ENCODE measurements at places on chromosomes 4 and X.

DNA sequence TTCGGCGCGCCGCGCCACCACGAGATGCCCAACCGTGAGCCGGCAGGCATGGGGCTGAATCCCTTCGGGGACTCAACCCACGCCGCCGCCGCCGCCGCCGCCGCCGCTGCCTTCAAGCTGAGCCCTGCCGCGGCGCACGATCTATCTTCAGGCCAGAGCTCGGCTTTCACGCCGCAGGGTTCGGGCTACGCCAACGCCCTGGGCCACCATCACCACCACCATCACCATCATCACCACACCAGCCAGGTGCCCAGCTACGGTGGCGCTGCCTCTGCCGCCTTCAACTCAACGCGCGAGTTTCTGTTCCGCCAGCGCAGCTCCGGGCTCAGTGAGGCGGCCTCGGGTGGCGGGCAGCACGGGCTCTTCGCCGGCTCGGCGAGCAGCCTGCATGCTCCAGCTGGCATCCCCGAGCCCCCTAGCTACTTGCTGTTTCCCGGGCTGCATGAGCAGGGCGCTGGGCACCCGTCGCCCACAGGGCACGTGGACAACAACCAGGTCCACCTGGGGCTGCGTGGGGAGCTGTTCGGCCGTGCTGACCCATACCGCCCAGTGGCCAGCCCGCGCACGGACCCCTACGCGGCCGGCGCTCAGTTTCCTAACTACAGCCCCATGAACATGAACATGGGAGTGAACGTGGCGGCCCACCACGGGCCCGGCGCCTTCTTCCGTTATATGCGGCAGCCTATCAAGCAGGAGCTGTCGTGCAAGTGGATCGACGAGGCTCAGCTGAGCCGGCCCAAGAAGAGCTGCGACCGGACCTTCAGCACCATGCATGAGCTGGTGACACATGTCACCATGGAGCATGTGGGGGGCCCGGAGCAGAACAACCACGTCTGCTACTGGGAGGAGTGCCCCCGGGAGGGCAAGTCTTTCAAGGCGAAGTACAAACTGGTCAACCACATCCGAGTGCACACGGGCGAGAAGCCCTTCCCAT lies 1.1 kb downstream of the ZIC3 start:
- DNase-seq, result no peak

DNA sequence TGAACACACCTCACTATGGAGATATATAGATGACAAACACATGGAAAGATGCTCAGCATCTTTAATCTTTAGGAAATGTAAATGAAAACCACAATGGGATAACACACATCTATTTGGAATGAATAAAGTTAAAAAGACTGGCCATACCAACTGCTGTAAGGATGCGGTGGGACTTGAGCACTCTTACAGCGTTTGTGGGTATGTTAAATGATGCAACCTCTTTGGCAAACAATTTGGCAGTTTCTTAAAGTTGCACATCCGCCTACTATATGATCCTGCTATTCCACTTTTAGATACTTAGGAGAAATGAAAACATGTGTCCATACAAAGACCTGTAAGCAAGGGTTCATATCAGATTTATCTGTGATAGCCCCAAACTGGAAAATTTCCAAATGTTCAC lies 50.7 kb downstream of the MRPL1 start:
- DNase-seq, result no peak

GRCh38 chr4:11474146-11474545 lies 45.5 kb upstream of the HS3ST1 start:
- no peak for DNase-seq

DNA sequence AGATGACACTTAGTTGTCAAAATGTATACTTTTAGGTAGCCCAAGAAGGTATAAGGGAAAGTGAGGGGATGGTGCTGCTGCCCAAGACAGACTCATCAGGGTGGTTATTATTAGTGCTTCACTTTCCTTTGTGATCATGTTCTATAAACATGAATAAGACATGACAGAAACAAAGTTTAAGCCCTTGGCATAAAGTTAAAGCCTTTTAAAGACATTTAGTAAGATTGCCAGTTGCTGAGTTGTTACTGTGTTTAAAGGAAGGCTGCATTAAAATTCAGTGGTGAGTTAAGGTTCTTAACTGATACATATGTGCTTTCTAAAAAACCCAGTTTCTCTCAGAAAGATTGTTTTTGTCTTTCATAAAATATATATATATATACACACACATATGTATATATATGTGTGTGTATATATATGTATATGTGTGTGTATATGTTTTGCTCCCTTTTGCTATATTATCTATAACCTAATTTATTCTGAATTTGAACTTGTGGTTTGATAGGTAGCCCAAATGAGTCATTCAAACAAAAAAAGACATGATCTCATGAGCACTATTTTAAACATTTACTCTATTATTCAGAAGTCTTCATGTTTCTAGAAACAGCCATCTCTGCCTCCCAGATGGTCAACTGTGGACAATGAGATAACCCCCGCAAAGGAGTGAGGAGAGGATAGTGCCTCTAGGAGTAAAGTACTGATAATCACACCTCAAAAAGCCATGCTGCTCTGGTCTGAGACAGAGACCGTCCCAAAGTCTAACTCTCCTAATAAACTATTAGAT lies 98.1 kb upstream of the OTUD4 start:
- no peak for DNase-seq

GRCh38 chr4:8035371-8035780 lies 95.7 kb upstream of the AFAP1 start:
- no peak for DNase-seq

- no peak for DNase-seq
Measured at GRCh38 chrX:104712515-104712914, 146.5 kb downstream of the IL1RAPL2 start.

- no peak for DNase-seq
Measured at GRCh38 chr4:185729391-185729804, 82.6 kb downstream of the SORBS2 start.

GRCh38 chr4:106868381-106869035 lies 167.6 kb downstream of the DKK2 start:
- no peak for DNase-seq

DNA sequence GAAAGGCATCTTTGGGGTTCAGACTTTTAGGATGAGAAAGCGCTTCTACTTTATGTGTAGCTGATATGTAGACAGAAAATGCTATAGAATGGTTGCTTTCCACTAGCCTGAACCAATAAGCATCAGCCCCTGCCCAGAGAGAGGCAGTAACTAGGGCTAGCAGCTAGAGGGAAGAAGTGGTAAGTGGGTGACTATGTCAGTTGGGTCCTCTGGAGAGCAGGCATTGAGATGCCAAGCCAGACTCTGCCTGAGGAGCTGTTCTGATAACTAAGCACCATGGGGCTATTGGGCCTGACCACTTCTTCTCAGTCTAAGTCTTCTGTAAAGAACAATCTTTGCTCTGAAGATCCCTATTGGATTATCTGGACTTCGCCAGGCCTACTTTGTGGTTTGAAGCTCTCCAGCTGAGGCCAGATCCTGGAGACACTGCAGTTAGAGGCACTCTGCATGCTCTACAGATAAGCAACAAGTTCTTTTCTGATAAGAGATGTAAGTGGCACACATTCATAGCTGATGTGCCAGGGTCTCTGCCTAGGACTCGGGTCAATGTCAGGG lies 146.1 kb downstream of the RBM46 start:
- no peak for DNase-seq

DNA sequence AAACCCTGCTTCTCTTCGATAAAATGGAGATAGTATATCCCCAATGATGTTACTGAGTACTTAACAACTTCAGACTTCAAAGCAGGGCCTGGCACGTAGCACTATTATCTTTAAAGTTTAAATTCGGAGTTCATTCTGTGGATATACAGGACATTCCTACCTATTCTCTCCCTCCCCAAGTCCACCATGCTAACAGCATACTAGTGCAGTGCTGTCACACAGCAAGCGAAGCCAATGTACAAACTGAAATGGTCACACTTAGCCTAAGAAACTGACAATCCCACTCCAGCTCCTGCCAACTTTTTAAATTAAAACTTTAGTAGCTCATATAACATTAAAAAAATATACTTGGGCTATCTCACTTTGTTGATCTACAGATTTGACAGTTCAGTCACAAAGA lies 1.2 kb upstream of the DNAJB14 start:
- no peak for DNase-seq

GRCh38 chr4:108384544-108384943 lies 215.8 kb upstream of the LEF1 start:
- DNase-seq, result no peak

DNA sequence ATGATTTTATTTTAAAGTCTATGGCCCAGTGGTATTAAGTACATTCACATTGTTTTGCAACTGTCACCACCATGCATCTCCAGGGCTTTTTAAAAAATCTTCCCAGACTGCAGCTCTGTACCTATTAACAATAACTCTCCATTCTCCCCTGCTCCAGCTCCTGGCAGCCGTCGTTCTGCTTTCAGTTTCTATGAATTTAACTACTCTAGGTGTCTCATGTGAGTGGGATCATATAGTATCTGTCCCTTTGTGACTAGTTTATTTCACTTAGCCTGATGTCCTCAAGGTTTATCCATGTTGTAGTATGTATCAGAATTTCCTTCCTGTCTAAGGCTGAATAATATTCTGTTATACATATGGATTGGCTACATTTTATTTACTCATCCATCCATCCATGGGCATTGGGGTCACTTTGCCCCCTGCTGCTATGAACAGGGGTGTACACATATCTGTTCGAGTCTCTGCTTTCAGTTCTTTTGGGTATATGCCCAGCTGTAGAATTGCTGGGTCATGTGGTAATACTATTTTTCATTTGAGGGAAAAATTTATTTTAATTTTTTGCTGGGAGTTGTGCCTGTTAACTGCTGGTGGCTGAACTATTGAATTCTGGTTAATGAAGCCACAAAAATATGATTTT lies 131.3 kb downstream of the ARHGAP10 start:
- no peak for DNase-seq

DNA sequence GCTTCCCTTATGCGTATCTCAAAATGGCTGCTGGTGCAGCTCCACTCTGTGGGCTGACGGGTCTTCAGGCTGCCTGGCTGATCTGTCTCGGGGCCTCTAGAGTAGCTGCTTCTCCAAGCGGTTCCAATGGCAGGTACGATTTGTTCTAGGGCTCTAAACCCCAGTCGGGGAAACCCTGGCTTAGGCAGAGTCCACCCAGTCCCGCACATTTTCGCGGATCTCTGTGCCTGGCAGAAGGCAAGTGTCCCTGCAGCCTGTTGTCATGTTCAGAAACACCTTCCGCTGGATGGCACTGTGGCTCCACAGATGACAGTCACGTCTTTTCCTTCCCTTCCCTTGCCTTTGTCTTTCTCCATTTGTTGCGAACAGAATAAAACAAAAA lies 54.4 kb downstream of the NBDY start:
- DNase-seq, result peak; percentile 67

DNA sequence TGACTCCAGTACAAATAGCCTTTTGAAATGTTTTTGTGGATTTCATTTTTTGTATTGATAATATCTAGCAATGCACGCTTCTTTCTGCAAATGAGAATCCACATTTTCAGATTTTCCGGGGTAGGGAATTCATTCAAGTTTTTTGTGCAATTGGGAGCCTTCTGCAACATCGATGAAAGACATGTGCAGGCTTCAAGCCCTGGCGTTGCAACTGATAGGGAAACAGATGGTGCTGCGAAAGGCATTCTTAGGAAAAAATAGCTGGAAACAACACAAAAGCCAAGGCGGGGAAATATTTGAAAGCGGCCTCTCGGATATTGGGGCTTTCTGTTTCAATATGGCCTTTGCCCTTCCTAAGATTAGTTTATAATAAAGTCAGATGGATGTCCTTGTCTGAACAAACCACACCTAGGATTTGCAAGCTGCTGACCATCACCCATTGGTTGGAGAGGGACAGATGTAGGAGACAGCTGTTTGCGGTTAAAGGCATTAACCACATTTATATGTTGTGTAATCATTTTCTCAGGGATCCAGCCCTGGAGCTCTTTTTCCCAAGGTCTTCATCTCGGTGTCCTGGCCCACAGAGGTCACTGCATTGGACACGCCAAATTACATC lies 136.5 kb downstream of the PRKX start:
- DNase-seq, result no peak

DNA sequence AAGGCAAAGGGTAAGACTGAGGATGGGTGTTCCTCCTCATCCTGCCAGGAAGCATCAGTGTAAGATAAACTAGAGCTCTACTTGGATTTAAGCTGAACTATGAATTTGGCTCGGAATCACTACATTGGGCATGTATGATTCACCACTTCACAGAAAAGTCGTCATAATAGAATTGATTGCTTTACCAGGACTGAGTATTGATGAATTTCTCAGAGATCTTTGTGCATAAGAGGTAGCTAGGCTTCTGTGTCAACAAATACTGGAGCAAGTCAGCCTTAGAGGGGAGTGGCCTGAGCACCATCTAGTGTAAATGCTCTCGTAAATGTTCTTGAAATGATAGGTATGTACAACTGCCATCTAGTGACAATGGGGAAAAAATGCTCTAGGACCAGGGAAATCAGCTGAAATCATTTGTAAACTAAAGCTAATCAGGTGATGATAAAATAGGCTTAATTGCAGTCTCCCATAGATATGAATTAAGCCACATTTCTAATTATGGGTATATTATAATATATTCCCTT lies 309.5 kb upstream of the FMR1 start:
- no peak for DNase-seq

DNA sequence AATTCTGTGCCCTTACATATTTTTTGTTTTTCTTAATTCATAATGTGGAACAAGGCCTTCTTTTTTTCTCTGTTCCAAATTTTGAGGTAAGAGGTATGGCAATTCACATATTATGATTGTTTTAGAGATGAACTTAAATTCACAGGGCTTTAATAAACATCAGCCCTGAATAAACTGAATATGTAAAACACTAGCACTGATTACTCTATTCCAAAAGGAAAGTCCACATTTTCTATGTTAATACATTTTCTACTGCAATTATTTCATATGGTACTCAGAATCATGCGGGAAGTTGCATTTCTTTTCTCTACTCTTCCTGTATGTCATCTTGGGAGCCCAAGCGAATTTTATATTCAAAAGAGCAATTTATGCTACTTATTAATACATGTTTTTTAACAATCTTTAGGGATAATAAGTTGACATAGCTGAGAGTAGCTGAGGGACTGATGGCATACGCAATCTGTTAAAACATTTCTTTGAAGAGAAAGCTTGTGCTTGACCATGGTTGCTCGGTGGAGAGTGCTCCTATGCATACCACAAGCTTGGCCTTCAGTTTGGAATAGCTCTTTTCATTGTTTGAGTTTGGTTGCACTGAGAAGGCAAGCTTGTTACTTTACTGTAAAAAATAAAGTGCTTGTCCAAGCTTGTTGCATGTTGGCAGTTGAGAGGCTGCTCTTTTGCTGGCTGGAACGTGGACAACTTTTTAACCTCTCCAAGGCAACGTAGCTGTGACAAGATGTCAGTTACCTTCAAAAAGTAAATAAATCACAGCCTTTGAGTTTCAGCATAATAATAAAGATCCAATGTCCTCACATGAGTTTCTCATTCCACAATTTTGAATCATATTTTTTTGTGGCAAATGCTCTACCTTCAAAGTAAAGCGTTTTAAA lies 196.3 kb upstream of the SPRY1 start:
- DNase-seq, result no peak

GRCh38 chr4:114813961-114814360 lies 215.4 kb downstream of the UGT8 start:
- no peak for DNase-seq

Measured in globus pallidus (tissue), 1 donor.